MCF 10A (cell line): ENCODE measurements at places on chromosomes 13 and 19.

DNA sequence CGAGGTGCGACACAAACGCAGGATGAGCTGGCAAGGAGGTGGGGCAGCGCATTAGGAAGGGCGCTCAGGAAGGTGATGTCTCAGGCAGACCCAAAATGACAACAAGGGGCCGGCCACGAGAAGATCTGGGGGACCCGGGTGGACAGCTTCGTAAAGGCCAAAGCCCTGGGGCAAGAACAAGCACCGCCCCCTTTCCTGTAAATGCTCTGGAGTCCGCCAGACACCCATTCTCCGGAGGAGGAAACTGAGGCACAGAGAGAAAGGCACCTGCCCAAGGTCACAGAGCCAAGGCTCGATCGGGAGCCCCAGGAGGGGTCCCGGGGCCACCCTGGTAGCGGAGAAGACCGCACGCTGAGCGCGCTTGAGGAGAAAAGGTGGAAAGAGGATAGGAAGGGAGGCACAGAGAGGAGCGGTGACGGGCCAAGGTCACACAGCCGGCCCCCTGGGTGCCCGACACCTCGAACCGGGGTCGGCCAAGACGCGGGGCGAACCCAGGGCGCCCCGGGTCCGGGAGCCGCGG, 571 bp downstream of the SAFB2 start:
- H3K36me3 ChIP-seq = peaks cover 80% of the 10 kb centered on the region
- H3K4me3 ChIP-seq = peak overlapping the region; percentile 100
- H3K27me3 ChIP-seq = no peaks in the 10 kb centered on the region
- H3K27ac ChIP-seq = peak overlapping the region; percentile 100

- no peaks in the 10 kb centered on the region for H3K27me3 ChIP-seq
- H3K4me3 ChIP-seq = no peak overlapping the region
- no peaks in the 10 kb centered on the region for H3K4me1 ChIP-seq
- no peak for DNase-seq
- H3K27ac ChIP-seq = no peak overlapping the region
Measured at GRCh38 chr19:33553530-33554310, 32.1 kb upstream of the PEPD start.

GRCh38 chr19:42542791-42543190, 14.5 kb upstream of the CEACAM1 start:
- no peaks in the 10 kb centered on the region for H3K27me3 ChIP-seq
- H3K4me1 ChIP-seq = no peaks in the 10 kb centered on the region
- no peak overlapping the region for H3K27ac ChIP-seq
- peaks cover 7% of the 10 kb centered on the region for H3K36me3 ChIP-seq

DNA sequence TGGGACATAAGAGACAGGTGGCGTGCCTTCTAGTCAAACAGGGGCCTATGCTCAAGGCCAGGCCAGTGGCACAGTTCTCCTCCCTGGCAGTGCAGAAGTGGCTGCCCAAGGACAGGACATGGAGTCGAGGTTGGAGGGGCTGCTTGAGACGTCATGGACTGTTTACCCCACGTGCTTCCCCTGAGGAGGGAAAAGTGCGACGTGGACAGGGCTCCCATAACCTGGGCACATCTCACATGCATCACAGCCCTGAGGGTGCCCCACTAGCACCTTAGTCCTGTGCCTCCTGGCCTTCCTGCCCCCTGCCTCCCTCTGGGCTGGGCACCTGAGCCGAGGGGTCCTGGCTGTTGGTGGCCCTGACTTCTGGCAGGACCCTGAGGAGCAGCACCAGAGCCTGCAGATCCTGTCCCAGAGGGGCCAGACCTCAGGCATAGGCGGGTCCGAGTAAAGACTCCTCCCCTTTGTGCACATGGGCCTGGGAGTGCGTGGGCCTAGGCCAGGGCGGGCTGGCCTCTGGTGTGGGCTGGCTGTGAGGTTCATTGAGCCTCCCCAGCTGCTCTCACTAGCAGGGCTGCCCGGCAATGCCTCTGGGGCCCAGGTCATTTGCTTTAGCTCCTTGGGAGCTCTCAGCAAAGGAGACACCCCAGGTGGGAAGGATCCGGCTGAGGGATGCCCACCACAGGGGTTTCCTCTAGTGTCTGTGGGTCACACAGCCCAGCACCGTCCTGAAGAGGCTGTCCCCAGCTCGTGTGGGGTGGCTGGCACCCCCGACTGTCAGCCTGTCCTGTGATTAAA, 65.7 kb downstream of the CEBPG start:
- H3K4me3 ChIP-seq = no peak overlapping the region
- no peaks in the 10 kb centered on the region for H3K36me3 ChIP-seq
- H3K27ac ChIP-seq = no peak overlapping the region
- no peaks in the 10 kb centered on the region for H3K4me1 ChIP-seq
- DNase-seq = no peak
- no peaks in the 10 kb centered on the region for H3K27me3 ChIP-seq

GRCh38 chr19:39315933-39316332, 4.7 kb downstream of the LRFN1 start:
- H3K4me3 ChIP-seq = no peak overlapping the region
- H3K4me1 ChIP-seq = no peaks in the 10 kb centered on the region
- DNase-seq = no peak

DNA sequence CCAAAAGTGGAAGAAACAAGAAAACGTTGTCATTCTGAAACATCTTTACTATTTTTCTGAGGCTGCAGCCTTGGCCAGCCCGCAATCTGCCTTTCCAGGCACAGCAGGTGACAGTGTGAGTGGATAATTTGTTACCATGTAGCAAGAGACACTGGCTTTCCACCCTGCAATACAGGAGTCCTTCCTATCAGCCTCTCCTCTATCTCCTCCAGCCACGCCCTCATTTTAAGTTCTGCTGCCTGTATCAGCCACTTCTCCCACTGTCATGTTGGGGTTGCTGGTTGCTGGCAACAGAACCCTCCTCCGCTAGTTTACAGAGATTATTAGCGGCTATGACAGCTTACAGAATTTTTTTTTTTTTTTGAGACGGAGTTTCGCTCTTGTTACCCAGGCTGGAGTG, 7.7 kb upstream of the LGALS7 start:
- no peaks in the 10 kb centered on the region for H3K27me3 ChIP-seq
- H3K36me3 ChIP-seq = no peaks in the 10 kb centered on the region
- no peak overlapping the region for H3K4me3 ChIP-seq
- no peaks in the 10 kb centered on the region for H3K4me1 ChIP-seq
- H3K27ac ChIP-seq = no peak overlapping the region

DNA sequence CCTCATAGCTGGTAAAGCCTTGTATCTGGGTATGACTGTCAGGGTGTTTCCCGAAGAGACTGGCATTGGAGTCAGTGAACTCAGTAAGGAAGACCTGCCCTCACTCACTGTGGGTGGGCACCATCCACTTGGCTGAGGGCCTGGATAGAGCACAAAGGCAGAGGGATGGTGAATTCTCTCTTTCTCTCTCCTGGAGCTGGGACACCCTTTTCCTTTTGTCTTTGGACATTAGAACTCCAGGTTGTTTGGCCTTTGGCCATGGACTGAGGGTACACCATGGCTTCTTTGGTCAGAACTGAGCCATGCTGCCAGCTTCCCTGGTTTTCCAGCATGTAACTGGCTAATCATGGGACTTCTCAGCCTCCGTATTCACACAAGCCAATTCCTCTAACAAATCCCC, 4.6 kb upstream of the CEACAM1 start:
- H3K4me3 ChIP-seq = no peak overlapping the region
- peaks cover 13% of the 10 kb centered on the region for H3K4me1 ChIP-seq
- no peaks in the 10 kb centered on the region for H3K27me3 ChIP-seq
- no peaks in the 10 kb centered on the region for H3K36me3 ChIP-seq

GRCh38 chr19:45657520-45658167, 10.4 kb upstream of the GIPR start:
- H3K27ac ChIP-seq = no peak overlapping the region
- peaks cover 39% of the 10 kb centered on the region for H3K27me3 ChIP-seq
- no peak for DNase-seq
- no peak overlapping the region for H3K4me3 ChIP-seq
- H3K4me1 ChIP-seq = no peaks in the 10 kb centered on the region

GRCh38 chr19:23774524-23774971, 15.9 kb upstream of the ZNF681 start:
- no peak overlapping the region for H3K27ac ChIP-seq
- peak; percentile 46 for DNase-seq
- no peaks in the 10 kb centered on the region for H3K27me3 ChIP-seq
- no peaks in the 10 kb centered on the region for H3K36me3 ChIP-seq

DNA sequence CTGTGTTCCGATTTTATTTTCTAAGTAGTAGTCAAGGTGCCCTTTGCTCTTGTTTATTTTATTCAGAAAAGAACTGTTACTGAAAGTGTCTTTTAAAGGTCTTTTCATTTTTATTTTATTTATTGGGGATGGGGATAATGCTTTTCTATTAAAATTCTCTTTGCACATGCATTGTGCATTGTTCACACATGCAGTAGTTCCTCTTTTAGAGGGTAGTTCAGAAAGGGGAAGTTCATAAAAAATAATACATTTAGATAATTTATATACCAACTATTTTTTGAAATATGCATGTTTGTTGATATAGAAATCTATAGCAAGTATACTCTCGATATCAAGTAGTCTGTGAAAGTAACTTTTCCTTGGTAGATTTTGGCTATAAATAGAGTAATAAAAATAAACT, 3.5 kb downstream of the GPC5 start:
- no peak overlapping the region for H3K27ac ChIP-seq
- H3K4me3 ChIP-seq = no peak overlapping the region
- H3K4me1 ChIP-seq = no peaks in the 10 kb centered on the region
- no peaks in the 10 kb centered on the region for H3K36me3 ChIP-seq

DNA sequence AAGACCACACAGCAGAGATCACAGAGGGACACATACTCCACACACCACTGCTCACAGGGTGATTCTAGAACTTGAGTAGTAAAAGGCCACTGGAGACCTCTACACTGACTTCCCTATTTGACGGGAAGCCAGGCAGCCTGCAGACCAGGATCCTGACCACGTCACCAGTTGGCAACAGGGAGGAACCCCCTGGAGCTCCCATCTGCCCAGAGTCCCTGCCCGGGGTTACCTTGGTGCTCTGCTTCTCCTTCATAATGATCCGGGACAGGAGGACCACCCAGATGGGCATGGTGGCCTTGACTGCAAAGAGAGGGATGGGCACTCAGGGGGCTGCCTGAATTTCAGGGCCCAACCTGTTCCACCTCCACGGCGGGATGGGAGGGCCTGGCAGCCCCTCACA, 932 bp downstream of the SLC35E1 start:
- no peak for DNase-seq
- H3K36me3 ChIP-seq = peaks cover 65% of the 10 kb centered on the region
- no peaks in the 10 kb centered on the region for H3K27me3 ChIP-seq
- H3K27ac ChIP-seq = peak overlapping the region; percentile 99
- peak overlapping the region; percentile 99 for H3K4me3 ChIP-seq

GRCh38 chr19:27676877-27677276, 1536.1 kb downstream of the UQCRFS1 start:
- no peaks in the 10 kb centered on the region for H3K36me3 ChIP-seq
- DNase-seq = no peak
- no peak overlapping the region for H3K4me3 ChIP-seq
- H3K27ac ChIP-seq = no peak overlapping the region

DNA sequence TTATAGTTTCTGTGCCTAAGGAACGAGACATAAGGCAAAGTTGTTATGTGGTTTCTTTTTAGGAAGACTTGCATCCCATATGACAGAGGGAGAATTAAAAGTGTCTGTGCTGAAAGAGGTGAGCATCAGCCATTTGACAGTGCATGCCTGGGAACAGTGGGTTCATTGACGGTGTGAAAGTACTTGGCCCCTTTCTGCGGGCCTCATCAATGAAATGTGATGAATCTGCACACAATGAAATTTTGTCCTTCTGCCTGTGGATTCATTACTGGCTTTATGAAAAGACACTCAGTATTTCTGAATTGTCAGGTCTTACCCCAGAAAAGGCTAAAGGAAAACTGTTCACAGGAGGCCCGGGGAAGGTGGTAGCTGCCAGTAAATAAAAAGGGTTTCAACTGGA, 295.8 kb downstream of the FOXO1 start:
- no peaks in the 10 kb centered on the region for H3K27me3 ChIP-seq
- H3K36me3 ChIP-seq = no peaks in the 10 kb centered on the region
- DNase-seq = no peak

DNA sequence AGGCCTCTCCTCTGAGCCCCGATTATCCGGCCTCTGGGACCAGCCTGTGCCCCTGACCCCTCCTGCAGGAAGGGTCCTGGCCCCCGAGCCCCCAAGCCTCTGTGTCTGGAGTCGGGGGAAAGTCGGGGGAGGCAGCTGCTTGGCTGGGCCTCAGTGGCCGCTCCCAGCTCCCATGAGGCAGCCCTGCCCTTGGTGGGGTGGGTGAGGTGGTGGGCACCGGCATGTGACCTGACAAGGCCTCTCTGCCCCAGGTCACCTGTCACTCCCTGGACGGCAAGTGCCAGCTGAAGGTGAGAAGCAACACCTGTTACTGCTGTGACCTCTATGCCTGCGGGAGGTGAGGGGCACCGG, 41.5 kb downstream of the TMEM255B start:
- H3K4me3 ChIP-seq = no peak overlapping the region
- no peaks in the 10 kb centered on the region for H3K27me3 ChIP-seq
- no peak overlapping the region for H3K27ac ChIP-seq
- H3K36me3 ChIP-seq = no peaks in the 10 kb centered on the region

GRCh38 chr13:113915012-113915763, 51.3 kb upstream of the GAS6 start:
- peaks cover 10% of the 10 kb centered on the region for H3K36me3 ChIP-seq
- peaks cover 6% of the 10 kb centered on the region for H3K4me1 ChIP-seq
- no peak overlapping the region for H3K4me3 ChIP-seq
- H3K27me3 ChIP-seq = no peaks in the 10 kb centered on the region
- H3K27ac ChIP-seq = no peak overlapping the region
- no peak for DNase-seq

GRCh38 chr13:105285526-105285925, 1249.9 kb downstream of the EFNB2 start:
- no peak for DNase-seq
- no peak overlapping the region for H3K27ac ChIP-seq

DNA sequence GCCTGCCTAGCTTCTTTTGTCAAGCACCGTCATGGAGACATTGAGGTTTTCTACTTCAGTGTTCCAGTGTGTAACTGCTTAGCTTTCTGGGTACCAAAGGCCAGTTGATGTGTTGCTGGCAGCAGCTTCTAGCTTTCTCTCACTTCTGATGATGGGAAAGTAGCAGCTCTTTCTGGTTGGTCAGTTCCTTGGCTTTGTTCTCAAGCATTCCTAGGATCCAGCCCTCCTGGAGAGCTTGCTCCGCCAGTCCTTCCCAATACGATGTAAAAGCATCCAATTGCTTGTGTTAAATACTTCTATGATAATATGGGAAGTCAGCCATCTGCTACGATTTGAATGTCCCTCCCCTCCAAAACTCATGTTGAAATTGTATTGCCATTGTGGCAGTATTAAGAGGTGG, 182.8 kb downstream of the UGGT2 start:
- H3K4me1 ChIP-seq = no peaks in the 10 kb centered on the region
- peaks cover 23% of the 10 kb centered on the region for H3K36me3 ChIP-seq
- no peak overlapping the region for H3K27ac ChIP-seq
- DNase-seq = no peak

DNA sequence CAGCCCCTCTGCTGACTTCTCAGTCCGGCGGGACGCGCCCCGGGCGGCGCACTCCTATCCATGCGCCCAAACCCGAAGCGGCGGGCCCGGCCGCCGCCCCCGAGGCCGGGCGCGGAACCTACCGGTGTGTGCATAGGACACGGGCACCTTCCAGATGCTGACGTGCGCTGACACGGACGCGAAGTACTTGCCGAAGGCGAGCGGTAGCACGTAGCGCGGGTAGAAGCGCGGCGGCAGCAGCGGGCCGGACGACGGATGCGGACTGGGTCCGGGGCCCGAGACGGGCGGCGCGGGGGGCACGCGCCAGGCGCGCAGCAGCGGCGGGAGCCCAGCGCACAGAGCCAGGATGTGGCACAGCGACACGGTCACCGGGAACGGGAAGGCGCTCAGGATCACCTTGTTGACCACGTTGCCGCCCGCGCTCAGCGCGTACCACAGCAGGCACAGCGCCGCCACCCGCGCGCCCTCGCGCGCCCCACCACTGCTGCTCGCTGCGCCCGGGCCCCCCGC, 338 bp downstream of the SLC35E1 start:
- DNase-seq = no peak
- peak overlapping the region; percentile 99 for H3K27ac ChIP-seq
- H3K4me3 ChIP-seq = peak overlapping the region; percentile 99
- peaks cover 64% of the 10 kb centered on the region for H3K36me3 ChIP-seq
